GM04504 (cell line): ENCODE measurements at places on chromosomes 1 and 21.

GRCh38 chr1:15180189-15180588 lies 26.6 kb downstream of the TMEM51 start:
- no peak for DNase-seq

DNA sequence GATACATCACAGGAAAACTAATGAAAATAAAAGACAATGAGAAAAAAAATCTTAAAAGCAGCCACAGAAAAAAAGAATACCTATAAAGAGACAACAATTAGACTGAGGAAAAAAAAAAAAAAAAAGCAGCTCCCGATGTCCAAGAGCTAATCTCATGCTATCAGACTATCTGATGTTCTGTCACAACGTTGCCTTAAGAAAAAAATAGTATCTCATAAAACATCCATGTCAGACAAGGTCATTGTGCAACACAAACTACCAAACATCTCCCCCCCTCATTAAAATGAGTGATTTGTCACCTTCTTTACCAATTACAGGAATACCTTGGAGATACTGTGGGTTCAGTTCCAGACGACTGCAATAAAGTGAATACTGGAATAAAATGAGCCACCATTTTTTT lies 68.9 kb downstream of the ZNF644 start:
- no peak for DNase-seq

- no peak for DNase-seq
Measured at GRCh38 chr1:42173961-42174735, 9.6 kb upstream of the GUCA2A start.

- DNase-seq = no peak
Measured at GRCh38 chr21:38178653-38179470, 77.9 kb upstream of the KCNJ15 start.

DNA sequence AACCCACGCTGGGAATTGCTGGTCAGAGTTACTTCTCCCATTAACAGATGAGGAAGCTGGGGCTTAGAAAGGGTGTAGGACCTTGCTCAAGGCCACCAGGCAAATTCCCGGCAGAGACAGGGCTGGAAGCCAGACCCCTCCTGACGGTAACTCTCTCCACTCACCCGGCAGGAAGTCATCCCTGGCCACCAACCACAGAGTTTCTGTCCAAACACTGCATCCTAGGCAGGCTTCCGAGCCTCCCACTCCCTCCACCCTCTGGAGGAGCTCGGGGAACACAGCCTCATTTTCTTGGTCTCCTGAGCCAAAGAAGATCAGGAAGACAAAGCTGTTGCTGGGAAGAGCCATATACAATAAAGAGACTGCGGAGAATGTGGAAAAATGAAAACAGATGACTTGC lies 25.0 kb upstream of the ZNF436 start:
- DNase-seq = peak; percentile 82

DNA sequence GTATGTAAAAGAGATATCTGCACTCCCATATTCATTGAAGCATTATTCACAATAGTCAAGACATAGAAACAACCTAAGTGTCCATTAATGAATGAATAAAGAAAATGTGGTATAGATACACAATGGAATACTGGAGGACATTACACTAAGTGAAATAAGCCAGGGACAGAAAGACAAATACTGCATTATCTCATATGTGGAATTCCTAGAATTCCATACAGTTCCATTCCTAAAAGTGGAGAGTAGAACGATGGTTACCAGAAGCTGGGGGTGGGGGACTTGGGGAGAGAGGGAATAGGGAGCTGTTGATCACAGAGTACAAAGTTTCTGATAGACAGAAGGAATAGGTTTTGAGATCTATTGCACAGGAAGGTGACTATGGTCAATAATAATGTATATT lies 7.4 kb downstream of the TMED5 start:
- DNase-seq = no peak

DNA sequence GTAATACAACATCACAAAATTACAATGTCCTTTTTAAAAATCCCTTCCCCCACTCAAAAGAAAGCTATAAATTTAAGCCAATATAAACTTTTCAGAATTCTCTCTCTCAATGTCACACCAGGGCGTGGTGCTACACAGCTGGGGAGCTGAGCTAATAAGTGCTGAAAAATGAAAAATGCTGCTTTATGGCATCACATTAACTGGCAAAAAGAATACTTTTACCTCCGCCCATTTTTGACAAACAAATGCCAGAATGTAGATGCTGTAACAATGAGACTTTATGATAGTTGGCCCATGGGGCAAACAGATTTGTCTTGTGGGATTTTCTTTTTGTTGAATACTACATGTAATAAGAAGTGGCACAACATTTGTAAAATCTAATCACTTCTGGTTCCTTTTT lies 12.7 kb upstream of the LYPLAL1 start:
- DNase-seq = no peak

- no peak for DNase-seq
Measured at GRCh38 chr1:37040773-37041172, 6.5 kb upstream of the GRIK3 start.
